ENCODE measurements at places on chromosomes 11 and 22. TPM values are rescaled to one million over a fixed set of nuclear protein-coding genes. Genes with fewer than 3 reads are reported as not detected.

- DNase-seq = no peak
Measured at GRCh38 chr22:46966495-46966845, 204.0 kb downstream of the TBC1D22A start.

FOXRED1 gene
- total RNA-seq = 43.7 TPM

DNA sequence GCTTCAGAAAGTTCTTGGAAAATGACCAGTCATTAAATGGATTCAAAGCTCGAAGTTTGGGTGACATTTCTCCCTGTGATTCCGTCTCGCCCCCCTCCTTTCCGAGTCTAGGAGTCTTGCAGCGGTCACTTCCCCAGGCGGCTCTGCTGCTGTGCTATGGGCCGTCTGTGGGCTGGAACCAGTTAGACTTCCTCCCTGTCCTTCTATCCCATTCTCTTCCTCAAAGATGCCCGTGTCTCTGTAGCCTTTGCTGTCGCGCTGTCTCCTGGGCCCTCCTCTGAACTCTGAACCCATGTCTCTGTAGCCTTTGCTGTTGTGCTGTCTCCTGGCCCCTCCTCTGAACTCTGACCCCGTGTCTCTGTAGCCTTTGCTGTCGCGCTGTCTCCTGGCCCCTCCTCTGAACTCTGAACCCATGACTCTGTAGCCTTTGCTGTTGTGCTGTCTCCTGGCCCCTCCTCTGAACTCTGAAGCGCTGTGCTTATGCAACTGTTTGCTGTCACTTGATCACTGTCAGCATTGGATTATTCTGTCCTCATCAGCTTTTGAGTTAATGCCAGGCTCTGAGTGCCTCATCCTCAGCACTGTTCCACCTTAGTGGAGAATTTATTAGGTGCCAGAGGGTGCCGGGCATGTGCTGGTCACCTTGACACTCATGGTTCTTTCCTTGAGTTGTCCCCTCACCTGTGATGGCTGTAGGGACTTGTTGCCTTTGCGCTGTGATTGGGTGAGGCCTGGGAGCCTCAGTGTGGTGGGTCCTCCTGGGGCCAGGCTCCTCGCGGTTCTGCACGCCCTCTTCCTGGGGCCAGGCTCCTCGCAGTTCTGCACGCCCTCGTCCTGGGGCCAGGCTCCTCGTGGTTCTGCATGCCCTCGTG lies 173.3 kb downstream of the TBC1D22A start:
- DNase-seq = no peak

DNA sequence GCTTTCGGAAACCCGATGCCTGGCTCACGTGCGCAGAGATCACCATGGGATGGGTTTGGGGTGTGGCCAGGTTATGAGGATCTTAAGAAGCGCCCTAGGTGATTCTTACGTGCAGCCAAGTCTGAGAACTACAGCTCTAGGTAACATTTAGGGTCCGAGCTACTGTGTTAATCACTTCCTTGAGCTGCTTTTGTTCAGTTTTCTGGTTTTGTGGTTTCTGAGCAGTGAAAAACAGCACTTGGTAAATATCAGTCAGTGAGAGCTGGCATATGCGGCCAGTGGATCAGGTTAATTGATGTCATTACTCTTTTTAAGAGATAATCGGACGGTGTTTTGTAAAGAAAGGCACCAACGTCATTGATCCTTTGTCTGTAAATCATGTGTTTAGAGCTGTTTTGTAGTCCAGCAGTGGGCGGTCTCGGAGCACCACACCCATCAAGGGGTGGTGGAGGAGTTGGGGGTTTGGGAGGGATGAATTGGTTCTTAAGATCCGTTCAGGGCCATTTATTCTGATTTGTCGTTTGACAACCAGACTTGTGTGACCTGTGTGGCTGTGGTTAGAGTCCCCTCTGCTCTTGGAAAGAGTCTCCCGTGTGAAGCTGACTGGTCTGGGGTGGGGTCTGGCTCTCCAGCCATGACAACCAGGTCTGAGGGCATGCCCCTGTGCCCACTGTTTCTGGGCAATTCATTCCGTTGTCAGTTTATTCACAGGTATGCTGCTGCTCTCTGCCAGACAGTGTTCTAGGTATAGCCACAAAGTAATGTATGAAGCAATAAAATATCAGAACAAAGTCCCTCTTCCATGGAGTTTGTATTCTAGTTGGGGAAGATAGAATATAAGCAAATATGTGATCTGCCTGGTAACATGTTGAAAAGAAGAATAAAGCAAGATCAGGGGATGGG lies 61.9 kb upstream of the SORL1-AS1 start:
- DNase-seq = no peak

- DNase-seq = no peak
Measured at GRCh38 chr22:23102002-23102655, 31.8 kb downstream of the GNAZ start.
